ENCODE measurements at places on chromosomes 6 and 20. TPM values are rescaled to one million over a fixed set of nuclear protein-coding genes. Genes with fewer than 3 reads are reported as not detected.

The PRND gene
- not detected for total RNA-seq

The SPATA2 gene
- total RNA-seq = 4.1 TPM

The CDC5L gene
- total RNA-seq = 9.9 TPM

The COL11A2 gene
- 0.32 TPM for total RNA-seq

The OR2H1 gene
- total RNA-seq = not detected

The PLEKHG1 gene
- total RNA-seq = 34.2 TPM

The AAR2 gene
- 13.3 TPM for total RNA-seq

The POM121L2 gene
- total RNA-seq = not detected

The GPR63 gene
- total RNA-seq = 0.32 TPM

All from esophagus mucosa (tissue), 1 donor.